OCI-M1 (cell line): ENCODE measurements at places on chromosomes 4 and X.

DNA sequence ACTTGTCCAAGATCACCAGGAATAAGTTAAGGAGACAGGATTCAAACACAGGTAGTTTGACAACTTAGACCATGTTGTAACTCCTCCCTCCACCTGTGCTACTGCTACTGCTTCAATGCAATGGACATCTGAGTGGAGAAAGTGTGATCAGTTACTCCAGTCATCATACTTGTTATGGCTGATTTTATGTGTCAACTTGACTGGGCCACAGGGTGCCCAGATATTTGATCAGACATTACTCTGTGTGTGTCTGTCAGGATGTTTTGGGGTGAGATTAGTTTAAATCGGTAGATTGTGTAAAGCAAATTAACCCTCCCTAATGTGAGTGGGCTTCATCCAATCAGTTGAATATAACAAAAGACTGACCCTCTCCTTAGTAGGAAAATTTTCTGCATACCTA, 34.8 kb upstream of the PDLIM5 start:
- DNase-seq: no peak

DNA sequence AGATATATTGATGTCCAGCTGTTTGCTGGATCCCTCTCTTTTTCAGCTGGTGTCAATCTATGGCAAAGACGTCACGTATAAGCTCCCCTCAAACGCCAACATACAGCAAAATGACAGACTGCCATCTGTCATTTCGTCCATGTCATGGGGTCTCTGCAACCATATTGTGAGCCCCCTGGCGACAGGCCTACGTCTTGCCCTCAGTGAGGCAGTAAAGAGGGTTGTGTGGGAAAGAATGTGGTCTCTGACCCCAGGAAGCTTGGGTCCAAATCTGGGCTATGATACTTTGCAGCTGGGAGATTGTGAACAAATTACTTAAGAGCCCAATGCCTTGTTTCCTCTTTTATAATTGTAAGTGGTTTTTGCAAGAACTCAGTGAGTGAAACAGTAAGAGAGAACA, 7.4 kb downstream of the SUPT20HL2 start:
- DNase-seq: no peak

- DNase-seq: peak; percentile 96
These were observed 7.8 kb downstream of the RBM47 start for GRCh38 chr4:40621592-40622512.

GRCh38 chrX:66046612-66047235, 6.8 kb upstream of the VSIG4 start:
- peak; percentile 85 for DNase-seq

- no peak for DNase-seq
These were observed 176.2 kb downstream of the MID1 start for GRCh38 chrX:10444204-10444603.

- DNase-seq: no peak
These were observed 250.0 kb downstream of the GPAT3 start for GRCh38 chr4:83785891-83786290.

- DNase-seq: peak; percentile 69
These were observed 76.5 kb downstream of the STIM2 start for GRCh38 chr4:26937139-26937538.

GRCh38 chr4:39715788-39716187, 17.9 kb downstream of the UBE2K start:
- no peak for DNase-seq

DNA sequence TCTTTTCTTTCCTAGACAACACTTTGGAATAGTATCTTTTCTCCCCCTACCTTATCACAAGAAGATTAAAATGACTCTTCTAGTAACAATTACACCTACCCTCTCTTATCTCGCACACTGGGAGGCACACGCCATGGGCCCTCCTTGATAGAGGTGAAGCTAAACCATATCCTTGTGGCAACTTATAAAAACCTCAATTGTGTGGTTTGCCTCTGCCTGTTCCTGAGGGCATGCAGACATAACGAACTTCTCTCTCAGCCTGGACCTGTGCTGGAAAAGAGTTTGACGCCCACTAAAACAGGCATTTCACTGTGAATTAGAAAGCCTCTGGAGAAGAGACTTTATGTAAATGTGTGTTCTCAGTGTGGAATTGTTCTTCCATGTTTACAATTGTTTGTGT, 141.2 kb downstream of the NDST3 start:
- peak; percentile 35 for DNase-seq

- DNase-seq: no peak
These were observed 94.3 kb downstream of the HDAC8 start for GRCh38 chrX:72478351-72478750.

DNA sequence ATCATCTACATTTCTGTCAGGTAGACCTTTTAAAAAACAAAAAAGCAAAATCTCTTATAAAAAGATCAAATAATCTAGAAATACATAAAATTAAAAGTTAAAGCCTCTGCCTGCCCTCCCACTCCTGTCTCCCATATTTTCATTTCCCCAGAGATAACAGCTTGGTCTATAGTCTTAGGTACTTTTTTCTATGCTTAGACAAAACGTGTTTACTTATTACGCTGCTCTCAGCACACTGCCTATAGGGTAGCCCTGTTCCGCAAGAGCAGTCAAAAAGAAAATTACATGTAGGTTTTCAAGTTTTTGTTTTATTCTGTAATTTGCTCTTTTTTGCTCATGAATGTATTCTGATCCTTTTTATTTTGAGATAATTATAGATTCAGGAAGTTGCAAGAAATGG, 73.3 kb downstream of the TAF1 start:
- peak; percentile 4 for DNase-seq

GRCh38 chrX:136531951-136532350, at the start of gene VGLL1:
Gene VGLL1 (plus strand): TSS chrX:136532215. CDS start chrX:136536021, 3,806 bp downstream.
- DNase-seq: no peak

DNA sequence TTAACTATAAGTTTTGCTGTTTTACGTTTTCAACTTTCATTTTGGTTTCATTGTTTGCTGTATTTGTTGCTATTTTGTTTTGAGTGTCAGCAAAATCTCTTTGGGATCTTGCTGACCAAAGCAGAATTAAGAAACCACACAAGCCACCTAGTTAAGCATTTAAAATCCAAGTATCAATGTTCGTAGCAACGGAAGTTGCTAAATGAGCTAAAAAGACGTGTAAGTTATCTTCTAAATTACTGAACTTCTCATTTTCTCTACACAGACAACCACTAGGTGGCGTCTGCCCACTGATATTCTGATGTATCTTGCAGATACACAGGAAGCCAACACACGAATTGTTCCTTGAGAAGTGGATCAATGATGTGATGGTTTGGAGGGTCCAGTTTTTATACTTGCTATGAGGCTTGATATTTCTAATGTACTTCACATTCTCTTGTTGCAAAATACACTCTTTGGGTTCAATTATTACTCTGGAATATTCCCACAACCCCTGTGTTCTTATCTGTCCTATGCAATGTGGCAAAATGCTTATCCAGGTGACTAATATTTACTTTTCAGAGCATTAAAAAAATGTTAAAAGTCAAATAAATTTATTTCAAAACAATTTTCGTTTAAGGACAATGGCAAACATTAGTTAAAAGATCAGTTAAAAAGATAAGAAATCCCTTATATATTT, 250.5 kb downstream of the TECRL start:
- peak; percentile 91 for DNase-seq

GRCh38 chrX:28659269-28659668, 72.0 kb downstream of the IL1RAPL1 start:
- peak; percentile 19 for DNase-seq

DNA sequence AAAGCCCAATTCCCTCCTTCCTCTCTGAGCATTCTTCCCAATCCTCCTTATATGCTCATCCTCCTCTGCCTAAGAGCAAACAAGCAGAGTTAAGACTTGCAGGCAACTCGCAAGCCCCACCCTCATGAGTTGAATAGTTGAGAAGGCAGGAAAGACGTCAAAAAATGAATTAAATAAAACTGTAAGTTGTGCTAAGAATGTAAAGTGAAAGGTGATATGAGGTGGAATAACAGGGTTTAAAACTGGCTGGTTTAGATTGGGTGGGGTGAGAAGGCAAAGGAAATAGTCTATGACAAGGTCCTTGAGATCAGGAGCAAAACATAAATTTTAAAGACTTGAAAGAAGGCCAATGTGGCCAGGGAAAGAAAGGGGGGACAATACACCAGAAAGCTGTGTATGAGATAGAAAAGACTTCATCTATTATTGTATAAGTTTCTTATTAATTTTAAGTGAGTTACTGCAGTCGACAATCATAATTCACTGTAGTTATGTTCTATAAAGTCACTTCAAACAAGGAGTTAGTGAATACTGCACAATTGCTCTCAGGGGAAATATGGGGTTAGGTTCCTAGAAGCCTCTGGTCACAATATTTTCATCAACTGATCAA, 124.9 kb downstream of the RELL1 start:
- DNase-seq: peak; percentile 25

DNA sequence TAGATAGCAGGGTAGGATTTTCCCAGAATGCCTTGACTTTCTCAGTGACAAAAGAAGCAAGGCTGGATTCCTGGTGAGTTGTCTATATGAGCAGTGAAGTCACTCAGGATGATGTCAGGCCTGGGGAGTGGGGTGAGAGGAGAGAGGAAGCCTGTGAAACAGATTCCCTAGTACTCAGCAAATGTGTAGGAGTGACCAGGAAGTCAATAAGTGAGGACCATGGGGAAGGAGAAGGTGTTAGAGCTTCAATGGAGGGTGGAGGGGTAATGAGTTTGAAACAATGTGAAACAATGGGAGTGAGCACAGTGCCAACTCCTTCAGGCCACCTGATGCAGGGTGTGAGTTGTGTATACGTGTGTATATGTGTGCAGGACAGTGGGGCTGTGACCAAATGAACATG, 2.4 kb upstream of the SLC9A6 start:
- DNase-seq: no peak

GRCh38 chr4:157219711-157220370, 687 bp upstream of the GRIA2 start:
- no peak for DNase-seq

- DNase-seq: no peak
These were observed 27.2 kb downstream of the OCIAD1 start for GRCh38 chr4:48858130-48858529.

GRCh38 chr4:155759372-155760252, 791 bp downstream of the GUCY1B1 start:
- no peak for DNase-seq

GRCh38 chr4:6331018-6331417, 61.4 kb downstream of the WFS1 start:
- peak; percentile 31 for DNase-seq

GRCh38 chrX:1138476-1139184, 73.8 kb downstream of the CRLF2 start:
- DNase-seq: no peak

DNA sequence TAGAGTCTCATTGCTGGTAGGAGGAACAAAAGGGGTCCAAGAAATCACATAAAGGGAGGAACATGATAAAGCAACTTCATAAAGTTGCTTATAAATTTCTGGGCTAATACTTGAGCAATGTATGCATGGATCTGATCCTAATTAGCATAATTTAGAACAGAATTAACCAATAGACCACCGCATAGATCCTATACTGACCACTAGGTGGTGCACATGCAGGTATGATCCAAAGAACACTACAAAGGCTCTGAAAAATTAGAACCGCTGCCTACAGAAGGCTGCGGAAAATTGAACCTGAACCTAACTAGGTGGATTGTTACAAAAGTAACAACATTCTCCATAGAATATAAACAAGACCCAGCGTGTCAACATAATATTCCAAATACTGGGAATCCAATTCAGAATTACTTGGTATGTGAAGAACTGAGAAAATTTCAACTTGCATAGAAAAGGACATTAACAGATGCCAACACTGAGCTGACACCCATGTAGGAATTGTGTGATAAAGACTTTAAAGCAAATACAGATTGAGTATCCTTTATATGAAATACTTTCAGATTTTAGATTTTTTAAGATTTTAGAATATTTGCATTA, 23.3 kb downstream of the BRCC3 start:
- DNase-seq: peak; percentile 47

DNA sequence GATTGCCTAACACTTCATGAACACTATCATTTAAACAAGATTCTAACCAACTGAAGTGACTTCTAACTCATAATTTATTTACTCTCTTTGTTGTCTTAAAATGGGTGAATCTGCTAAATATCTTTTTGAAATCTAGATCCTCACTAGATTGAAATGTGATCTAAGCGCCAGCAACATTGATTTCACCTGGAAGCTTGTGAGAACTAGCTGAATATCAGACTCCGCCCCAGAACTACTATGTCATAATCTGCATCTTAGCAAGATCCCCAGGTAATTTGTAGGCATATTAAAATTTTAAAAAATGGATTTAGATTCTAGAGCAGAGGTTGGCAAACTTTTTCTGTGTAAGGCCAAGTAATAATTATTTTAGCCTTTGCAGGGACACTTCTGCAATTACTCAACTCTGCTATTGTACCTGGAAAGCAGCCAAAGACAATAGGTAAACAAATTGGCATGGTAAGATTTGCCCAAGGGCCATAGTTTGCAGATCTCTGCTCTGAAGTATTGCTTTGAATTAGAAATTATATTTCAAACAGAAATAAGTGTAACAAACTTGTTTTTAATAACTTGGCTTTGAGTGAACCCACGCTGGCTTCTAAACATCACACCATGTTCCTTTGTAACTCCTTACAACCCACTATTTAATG, 121.5 kb downstream of the REELD1 start:
- no peak for DNase-seq

- DNase-seq: no peak
These were observed 67.9 kb downstream of the NDST3 start for GRCh38 chr4:118102195-118102594.

- DNase-seq: no peak
These were observed 47.2 kb downstream of the MAOA start for GRCh38 chrX:43703211-43703791.

GRCh38 chrX:85569096-85569495, 189.6 kb upstream of the POF1B start:
- DNase-seq: no peak

DNA sequence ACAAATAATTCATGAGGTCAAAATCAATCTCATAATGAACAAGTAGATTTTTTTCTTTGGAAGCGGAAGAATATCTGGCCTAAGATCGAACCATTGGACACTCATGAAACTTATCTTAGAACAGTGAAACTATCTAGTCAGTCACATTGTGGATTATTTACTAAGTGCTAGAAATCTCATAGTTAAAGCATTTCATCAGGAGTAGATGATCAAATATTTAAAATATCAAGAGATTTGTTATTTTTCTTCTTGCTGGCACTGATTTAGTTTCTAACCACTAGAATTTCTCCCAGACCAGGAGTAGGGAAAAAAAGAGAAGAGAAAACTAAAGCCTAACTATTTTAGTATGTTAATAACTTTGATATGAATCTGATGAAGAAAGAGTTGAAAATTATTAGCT, 105.5 kb downstream of the SHROOM3 start:
- no peak for DNase-seq

DNA sequence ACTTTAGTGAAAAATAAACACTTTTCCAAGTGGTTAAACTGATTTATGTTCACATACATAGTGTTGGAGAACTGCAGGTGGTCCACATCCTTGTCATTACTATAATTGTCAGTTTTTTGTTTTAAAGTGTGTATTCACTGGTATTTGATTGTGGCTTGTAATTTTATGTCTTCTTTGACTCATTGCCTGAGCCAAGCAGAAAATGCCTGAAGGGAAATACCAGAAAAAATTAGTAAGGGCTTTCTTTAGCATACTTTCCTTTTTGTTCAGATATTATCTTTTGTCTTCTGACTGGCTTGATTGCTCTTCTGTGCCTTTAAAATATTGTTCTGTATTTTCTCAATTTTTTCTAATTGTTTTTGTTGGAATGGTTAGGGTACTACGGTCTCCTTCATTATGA, 981.3 kb downstream of the C4orf33 start:
- DNase-seq: peak; percentile 20

- DNase-seq: no peak
These were observed 41.0 kb downstream of the RAI2 start for GRCh38 chrX:17820100-17820499.

GRCh38 chr4:173647902-173648301, 117.9 kb upstream of the HAND2 start:
- no peak for DNase-seq
